ENCODE measurements at places on chromosomes 11 and 22. TPM values are rescaled to one million over a fixed set of nuclear protein-coding genes. Genes with fewer than 3 reads are reported as not detected.

DNA sequence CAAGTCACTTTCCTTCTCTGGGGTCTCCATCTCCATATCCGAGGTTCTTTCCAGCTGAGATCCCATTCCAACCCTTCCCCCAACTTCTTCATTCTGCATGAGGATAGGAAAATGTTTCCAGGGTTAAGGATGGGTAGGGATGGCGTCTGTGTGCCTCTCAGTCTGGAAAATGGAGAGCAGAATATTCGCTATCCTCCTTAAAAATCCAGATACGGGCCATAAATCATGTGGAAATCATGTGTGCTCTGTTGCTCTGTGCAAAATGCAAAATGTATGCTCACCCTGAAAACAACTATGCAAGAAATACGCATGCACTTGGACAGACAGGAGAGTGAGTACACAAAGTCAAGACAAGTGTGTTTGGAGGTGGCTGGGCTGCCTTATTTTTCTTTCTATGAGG is 3.2 kb downstream of the CREB3L1 start:
- H3K4me3 ChIP-seq = no peak overlapping the region
- no peak for DNase-seq
- H3K27ac ChIP-seq = no peak overlapping the region
- H3K4me1 ChIP-seq = peaks cover 57% of the 10 kb centered on the region
- H3K36me3 ChIP-seq = no peaks in the 10 kb centered on the region
- H3K27me3 ChIP-seq = no peaks in the 10 kb centered on the region

DNA sequence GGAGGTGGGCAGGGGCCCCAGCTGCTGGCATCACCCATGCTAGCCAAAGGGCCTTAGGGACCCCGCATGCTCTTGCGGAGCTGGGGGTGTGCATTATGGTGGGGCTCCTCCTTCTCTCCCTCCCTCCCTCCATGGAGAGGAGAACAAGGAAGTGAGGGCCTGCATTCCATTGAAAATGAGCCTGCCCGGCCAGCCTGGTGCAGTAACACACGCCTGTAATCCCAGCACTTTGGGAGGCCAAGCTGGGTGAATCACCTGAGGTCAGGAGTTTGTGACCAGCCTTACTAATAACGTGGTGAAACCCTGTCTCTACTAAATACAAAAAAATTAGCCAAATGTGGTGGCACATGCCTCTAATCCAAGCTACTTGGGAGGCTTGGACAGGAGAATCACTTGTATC is 22.4 kb downstream of the SNAP29 start:
- no peak overlapping the region for H3K4me3 ChIP-seq
- H3K36me3 ChIP-seq = peaks cover 4% of the 10 kb centered on the region
- H3K27me3 ChIP-seq = no peaks in the 10 kb centered on the region
- DNase-seq = no peak

GRCh38 chr11:12243911-12244550 is 133.3 kb upstream of the PARVA start:
- H3K4me1 ChIP-seq = peaks cover 45% of the 10 kb centered on the region
- no peak overlapping the region for H3K27ac ChIP-seq
- H3K4me3 ChIP-seq = no peak overlapping the region
- no peak for DNase-seq
- no peaks in the 10 kb centered on the region for H3K36me3 ChIP-seq
- H3K27me3 ChIP-seq = no peaks in the 10 kb centered on the region

GRCh38 chr11:114883472-114883871 is 205.1 kb downstream of the NXPE2 start:
- no peak overlapping the region for H3K4me3 ChIP-seq
- no peak for DNase-seq
- H3K4me1 ChIP-seq = no peaks in the 10 kb centered on the region
- no peaks in the 10 kb centered on the region for H3K27me3 ChIP-seq
- no peaks in the 10 kb centered on the region for H3K36me3 ChIP-seq

GRCh38 chr11:119759324-119759723 is 30.3 kb upstream of the NECTIN1 start:
- DNase-seq = no peak
- H3K36me3 ChIP-seq = no peaks in the 10 kb centered on the region
- no peak overlapping the region for H3K4me3 ChIP-seq
- H3K27ac ChIP-seq = no peak overlapping the region
- H3K27me3 ChIP-seq = no peaks in the 10 kb centered on the region

TMX2 gene
- total RNA-seq = 82.0 TPM

KCTD21 gene
- total RNA-seq = 16.0 TPM

COMT gene
- total RNA-seq = 244 TPM

CECR2 gene
- total RNA-seq = 0.15 TPM

MMP7 gene
- total RNA-seq = not detected

Data from esophagus squamous epithelium (tissue), 5 donors.